ENCODE measurements at places on chromosomes 4 and X. TPM values are rescaled to one million over a fixed set of nuclear protein-coding genes. Genes with fewer than 3 reads are reported as not detected.

The GYG2 gene
- total RNA-seq, result not detected

The ASB9 gene
- 0.28 TPM for total RNA-seq

The MAGEA10 gene
- total RNA-seq, result not detected

The TMEM35A gene
- total RNA-seq, result not detected

The SSX7 gene
- not detected for total RNA-seq

The RTL3 gene
- not detected for total RNA-seq

Data from T-cell (primary cell).